ENCODE measurements at places on chromosomes 6 and 20.

GRCh38 chr6:110526726-110527125 lies 50.3 kb upstream of the SLC22A16 start:
- DNase-seq: no peak

DNA sequence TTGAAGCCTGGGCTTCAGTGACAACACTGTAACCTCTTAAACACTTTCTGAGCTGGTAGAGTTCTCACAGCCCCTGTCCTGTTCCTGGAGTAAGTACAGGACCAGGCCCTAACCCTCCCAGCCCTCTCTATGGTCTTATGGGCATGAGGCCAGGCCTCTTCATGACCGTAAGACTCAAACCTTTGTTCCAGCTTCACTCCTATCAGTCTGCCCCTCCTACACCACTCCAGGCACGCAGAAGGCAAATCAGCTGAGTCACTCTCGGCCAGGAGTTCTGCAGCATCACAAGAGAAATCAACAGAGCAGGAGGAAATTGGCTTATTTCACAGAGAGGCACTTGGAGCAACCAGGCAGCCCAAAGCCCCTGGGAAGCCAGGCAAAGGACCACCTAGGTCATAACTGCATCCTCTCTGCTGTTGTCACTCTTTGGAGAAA lies 25.3 kb upstream of the CHD6 start:
- peak; percentile 53 for DNase-seq

GRCh38 chr6:90222724-90223198 lies 73.9 kb downstream of the BACH2 start:
- DNase-seq: no peak

DNA sequence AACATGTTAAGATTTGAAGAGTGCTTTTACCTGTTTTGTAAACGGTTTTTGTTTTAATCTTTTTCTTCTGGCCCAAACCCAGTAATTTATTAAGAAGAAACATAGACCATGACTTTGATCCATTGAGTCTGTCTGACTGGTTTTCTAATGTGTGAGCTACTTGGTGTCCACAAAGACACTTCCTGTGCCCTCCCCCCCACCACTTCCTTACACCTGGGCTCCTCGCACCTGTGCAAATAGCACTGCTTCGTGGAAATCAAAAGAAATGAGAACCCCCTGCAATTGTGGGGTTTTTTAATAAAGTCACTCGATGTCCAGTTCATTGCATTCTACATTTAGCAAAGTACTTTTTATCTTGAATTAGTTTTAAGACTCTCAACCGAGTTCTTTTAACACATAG lies 65.5 kb downstream of the SMOC2 start:
- no peak for DNase-seq

DNA sequence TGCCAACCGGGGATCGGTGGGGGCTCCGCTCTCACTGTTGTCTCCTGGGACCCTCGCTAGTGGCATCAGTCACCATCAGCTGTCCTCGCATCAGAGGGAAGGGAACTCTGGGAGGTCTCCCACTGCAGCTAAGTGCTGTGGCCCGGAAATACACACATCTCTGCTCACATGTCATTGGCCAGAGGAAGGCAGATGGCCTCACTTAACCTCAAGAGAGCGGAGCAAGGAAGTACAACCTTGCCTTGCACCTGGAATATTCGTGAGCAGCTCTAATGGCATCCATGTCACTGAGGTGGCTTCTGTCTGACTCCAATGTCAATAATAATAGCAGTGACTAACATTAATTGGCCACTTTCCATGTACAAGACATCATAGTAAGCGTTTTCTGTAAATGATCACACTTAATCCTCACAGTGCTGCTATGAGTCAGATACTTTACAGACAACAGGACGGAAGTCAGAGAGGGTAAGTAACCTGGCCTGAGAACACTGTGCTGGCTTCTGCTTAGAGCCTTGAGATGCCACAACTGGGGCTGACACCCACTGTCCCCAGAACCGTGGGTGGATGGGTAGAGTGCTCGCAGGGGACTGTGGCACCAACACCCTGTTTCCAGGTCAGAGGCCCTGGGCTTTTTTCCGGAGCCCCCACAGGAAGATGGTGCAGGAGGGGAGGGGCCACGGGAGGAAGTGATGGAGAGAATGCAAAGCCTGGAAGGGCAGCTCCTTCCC lies 6.0 kb downstream of the LHFPL5 start:
- no peak for DNase-seq

- no peak for DNase-seq
Measured at GRCh38 chr6:85429346-85429745, 20.5 kb upstream of the NT5E start.

DNA sequence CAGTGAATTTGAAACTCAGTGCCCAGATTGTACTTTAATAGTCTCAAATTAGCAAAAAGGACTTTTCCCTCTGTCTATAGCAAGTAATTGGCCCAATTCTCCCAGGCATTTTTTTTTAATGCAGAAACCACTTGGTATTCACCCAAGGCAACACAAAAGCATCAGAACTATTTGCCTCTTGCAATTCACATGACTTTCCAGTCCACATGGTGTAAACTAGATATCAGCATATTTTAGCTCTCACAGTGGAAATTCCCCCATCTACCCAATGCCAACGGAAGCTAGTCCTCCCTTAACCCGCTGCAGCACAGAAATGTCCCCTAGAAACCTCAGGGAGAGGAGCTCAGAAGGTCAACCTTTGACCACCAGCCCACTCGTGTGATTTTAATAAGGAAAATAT lies 103.4 kb upstream of the CDYL start:
- no peak for DNase-seq

- no peak for DNase-seq
Measured at GRCh38 chr6:167643716-167644115, 183.0 kb upstream of the AFDN start.

- DNase-seq: no peak
Measured at GRCh38 chr6:43505718-43506117, 4.4 kb downstream of the LRRC73 start.

GRCh38 chr6:121305957-121306607 lies 28.2 kb downstream of the TBC1D32 start:
- DNase-seq: no peak

DNA sequence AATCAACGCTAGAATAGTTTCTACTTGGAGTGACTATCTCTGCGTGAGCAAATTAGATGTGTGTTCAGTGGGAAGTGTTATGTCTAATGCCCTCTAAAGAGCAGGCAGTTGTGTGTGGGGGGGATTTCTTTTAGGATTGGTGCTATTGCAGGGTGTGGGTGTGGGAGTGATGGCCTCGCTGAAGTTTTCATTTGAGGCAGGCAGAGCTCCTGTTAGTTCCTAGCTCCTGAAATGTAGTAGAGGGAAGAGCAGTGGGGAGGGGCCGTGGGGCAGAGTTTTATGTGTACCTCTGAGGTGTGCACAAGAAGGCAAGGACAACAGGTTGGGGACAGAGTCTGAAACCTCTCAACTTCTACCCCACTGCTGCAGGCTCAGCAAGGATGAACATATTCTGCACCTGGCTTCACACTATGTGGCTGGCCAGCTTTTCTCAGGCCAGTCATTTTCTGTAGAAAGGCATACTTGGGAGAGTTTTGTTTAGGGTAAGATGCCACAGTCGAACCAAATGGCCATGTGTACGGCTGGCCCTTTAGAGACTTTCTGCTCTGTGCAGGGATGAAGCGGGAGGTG lies 229.2 kb upstream of the SUPT3H start:
- no peak for DNase-seq

DNA sequence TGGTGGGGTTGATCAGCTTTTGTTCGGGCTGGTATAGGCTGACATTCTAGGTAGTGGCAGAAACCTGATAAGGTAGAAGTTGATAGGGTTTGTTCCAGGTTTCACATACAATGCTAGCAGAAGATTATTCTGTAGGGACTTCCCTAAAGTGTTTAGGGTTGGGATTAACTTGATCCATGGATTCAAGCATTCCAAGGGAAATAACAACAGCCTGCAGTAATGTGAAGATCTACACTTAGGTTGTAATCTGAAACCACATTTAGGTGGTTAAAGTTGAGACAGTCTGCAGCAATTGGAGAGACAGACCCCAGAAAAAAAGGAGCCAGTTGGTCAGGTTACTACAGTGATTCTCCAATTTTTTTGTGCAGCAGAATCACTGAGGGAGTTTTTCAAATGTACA lies 56.1 kb downstream of the GJA1 start:
- no peak for DNase-seq

Measured in ecto neural progenitor cell (in vitro differentiated cells).